ENCODE measurements at places on chromosomes 3 and 15.

DNA sequence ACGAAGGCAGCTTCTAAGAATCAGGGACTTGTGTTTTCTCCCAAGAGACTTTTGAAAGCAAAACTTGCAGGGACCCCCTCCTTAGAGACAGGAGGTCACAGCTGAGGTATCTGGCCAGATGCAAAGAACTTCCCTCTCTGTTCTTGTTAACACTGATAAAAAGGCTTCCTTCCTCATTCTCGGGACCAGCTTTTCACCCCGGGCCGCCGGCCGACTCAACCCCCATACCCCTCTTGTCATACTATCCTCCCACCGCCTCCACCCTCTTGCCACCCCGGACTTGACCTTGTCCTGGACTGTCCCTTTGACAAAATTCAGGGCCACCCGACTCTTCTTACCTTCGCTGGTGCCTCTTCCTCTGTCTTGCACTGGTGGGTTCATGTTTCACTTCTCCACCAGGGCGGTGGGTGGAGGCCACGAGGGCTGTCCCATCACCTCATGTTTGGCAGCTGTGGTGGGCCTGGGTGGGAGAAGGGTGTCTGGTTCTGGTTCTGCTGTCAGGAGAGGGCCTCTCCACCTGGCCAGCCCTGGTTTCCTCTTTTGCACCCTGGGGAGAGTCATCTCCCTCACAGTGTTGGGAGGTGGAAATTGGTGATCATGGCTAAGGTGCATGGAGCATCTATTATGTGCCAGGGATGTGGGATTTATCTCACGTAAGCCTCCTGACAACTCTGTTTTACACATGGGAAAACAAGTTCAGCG lies 32.5 kb downstream of the BHLHE40 start:
- no peak for DNase-seq

DNA sequence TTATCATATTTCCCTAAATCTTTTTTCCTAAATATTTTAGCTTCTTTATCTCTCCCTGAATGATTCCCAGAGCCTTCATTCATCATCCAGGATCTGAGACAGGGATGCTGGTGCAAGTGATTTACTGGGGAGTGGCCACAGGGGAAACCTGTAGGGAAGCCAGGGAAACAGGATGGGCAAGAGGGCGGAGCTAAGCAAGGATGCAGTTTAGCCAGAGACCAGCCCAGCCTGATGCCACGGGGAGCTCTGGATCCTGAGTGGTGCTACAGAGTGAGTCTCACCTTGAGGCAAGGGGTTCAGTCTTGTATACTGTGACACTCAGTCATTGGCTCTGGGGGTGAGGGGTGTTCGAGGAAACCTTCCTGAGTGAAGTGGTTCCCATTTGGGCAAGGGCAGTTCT lies 39.7 kb upstream of the LRRFIP2 start:
- no peak for DNase-seq

- no peak for DNase-seq
Observed at GRCh38 chr15:83644439-83644838, 9.5 kb upstream of the ADAMTSL3 start.

- no peak for DNase-seq
Observed at GRCh38 chr15:83720468-83720867, 66.5 kb downstream of the ADAMTSL3 start.

GRCh38 chr3:98800401-98800800 lies 37.3 kb downstream of the ST3GAL6 start:
- DNase-seq, result no peak

DNA sequence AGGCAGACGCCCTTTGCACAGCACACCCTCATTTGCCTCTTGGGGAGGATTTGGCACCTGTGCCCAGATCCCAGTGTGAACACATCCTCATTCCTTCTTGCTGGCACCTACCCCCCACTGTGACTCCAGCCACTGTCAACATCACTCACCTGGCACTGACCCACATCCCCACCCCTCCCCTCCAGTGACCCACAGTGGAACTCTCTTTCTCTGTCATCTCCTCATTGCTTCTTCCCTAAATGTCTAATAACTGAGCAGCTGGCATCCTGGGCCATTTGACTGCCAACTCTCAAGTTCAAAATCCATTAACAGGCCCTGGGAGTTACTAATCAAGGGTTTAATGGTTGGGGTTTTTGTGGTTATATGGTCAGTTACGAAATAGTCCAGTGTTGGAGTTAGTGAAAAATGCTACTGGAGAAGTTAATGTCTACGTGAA lies 14.4 kb downstream of the SNAPC5 start:
- DNase-seq, result no peak

DNA sequence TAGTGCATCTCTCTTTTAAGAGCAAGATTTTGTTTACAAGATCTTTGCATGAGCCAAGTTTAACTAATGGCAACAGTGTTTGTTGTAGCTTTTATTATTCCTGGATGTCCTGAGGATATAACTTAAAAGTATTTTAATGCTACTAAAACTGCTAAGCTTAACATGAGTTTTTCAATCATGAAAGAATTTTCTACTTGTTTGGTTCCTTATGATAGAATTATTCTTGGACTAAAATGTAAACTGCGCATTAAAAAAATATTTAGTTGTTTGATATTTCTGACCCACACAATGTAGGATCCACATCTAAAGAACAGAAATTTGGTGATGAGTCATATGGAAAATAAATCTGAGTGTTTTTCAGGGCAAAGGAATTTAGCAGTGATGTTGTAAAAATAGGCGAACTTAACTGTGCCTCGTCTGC lies 70.8 kb downstream of the RAP2B start:
- no peak for DNase-seq
